ENCODE measurements at places on chromosomes 11 and 22. TPM values are rescaled to one million over a fixed set of nuclear protein-coding genes. Genes with fewer than 3 reads are reported as not detected.

DNA sequence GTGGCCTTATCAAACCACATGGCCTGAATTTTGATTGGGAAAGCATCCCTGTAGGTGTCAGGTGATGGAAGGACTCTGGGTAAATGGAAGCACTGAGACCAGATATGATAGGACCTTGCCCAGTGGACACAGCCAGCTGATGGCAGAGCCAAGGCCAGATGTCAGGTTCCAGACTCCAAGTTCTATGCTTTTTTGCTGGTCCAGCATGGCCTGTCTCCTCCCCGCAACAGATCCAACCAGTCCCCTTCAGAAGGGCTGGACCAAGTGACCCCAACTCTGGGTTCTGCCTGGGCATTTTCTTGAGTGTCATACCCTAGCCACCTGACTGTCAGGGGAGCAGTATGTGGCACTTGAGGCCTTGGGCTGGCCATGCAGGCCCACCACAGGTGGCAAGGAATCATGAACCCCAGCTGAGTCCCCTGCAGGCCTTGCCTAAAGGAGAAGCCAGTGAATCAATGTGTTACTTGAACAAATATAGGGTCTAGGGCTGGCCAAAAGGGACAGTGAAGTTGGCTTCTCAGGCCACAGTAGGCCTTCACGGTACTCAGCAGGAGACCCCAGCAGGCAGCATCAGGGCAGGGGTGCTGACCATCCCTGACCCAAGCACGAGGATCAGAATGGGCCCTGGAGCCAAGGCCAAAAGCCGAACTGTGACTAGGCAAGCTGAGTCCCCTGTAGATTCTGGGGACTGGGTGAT, 27.1 kb downstream of the KCNQ1OT1 start:
- DNase-seq = no peak

DNA sequence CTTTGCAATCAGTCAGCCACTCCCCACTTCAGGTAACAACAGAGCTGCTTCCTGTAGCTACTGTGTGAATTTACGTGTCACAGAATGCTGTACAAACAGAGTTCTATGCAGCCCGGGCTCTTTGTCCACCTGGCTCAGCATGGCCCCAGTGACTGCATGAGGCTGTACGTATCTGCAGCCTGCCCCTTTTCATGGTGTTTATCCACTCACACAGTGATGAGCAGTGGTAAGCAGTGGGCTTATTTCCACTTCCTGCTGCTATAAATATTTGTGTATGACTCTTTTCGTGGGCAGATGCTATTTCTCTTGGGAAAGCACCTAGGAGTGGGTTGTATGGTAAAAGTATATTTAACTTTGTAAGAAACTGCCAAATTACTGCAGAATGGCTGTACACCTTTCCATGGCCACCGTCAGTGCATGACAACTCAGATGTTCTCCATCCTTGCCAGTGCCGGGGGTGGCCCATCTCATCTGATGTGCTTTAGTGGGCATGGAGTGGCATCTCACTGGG, 43.3 kb downstream of the MYEOV start:
- peak; percentile 50 for DNase-seq

DNA sequence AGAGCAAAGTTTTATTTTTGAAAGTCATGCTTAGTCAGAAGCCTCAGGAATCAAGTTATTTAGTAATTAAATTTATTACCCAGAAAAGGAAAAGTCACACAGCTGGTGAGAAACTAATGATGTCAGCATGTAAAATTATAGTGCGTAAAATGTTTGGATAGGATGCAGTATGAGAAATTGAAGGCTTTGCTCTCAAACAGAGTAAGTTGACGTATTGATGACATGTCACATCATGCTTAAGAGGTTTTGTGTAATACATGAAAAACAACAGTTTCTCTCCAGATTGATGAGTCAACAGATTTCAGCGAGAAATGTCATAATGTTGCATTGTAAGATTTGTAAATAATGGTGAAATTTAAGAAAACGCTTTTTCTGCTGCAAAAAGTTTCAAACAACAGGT, 769.8 kb downstream of the METTL15 start:
- no peak for DNase-seq

GRCh38 chr11:12161603-12162350, 51.4 kb downstream of the MICAL2 start:
- DNase-seq = no peak

DNA sequence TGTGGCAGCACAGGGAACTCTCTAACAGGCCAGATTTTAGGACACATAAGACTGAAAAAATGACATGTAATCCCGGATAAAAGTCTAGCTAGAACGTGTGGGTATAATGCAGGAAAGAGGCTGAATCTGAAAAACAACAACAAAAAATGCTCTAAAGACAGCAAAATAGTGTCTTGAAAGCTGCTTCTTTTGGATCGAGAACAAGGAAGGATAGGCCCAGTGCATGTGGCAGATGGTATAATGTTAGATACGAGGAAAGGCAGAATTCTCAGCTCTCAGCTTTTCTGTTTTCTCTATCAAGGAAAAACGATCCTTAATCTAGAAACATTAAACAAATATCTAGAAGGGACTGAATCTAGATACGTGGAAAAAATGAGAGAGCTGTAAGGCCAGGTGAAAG, 33.8 kb upstream of the PARVA start:
- DNase-seq = no peak

DNA sequence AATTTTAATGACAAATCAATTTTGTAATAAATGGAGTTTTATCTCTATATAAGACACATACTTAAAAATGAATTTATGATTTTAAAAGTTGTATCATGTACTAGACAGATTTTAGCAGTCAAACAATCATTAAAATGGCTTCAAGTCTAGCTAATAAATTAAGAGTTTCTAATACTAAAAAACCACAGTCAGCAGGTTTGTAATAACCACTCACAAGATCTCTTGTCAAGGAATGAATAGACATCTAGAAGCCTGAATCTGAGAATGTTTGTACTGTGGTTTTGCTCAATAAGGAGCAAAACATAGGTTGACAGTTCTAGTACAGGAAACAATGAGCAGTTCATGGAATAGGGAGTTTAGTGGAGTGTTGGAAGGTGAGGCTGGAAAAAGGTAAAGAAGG, 81.2 kb downstream of the DEUP1 start:
- no peak for DNase-seq

GRCh38 chr22:25545146-25545545, 19.3 kb upstream of the GRK3 start:
- no peak for DNase-seq

- no peak for DNase-seq
Observed at GRCh38 chr22:23106906-23107367, 34.9 kb downstream of the RSPH14 start.

DNA sequence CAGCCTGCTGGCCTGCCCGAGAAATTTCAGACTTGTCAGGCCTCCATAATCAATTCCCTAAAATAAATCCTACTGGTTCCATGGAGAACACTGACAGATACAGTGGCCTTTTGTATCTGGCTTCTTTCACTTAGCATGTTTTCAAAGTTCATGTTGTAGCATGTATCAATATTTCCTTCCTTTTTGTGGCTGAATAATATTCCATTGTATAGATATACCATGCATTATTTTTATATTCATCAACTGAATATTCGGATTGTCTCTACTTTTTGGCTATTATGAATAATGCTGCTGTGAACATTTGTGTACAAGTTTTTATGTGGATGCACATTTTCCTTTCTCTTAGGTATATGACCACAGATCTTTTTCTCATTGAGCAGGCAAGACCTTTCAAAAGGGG, 10.4 kb downstream of the SPTY2D1 start:
- no peak for DNase-seq

- DNase-seq = no peak
Observed at GRCh38 chr11:105004021-105004420, 18.9 kb downstream of the CASP5 start.

- no peak for DNase-seq
Observed at GRCh38 chr11:94132152-94132558, 3.5 kb downstream of the PANX1 start.

- DNase-seq = no peak
Observed at GRCh38 chr22:35039625-35040024, 26.3 kb upstream of the ISX start.

DNA sequence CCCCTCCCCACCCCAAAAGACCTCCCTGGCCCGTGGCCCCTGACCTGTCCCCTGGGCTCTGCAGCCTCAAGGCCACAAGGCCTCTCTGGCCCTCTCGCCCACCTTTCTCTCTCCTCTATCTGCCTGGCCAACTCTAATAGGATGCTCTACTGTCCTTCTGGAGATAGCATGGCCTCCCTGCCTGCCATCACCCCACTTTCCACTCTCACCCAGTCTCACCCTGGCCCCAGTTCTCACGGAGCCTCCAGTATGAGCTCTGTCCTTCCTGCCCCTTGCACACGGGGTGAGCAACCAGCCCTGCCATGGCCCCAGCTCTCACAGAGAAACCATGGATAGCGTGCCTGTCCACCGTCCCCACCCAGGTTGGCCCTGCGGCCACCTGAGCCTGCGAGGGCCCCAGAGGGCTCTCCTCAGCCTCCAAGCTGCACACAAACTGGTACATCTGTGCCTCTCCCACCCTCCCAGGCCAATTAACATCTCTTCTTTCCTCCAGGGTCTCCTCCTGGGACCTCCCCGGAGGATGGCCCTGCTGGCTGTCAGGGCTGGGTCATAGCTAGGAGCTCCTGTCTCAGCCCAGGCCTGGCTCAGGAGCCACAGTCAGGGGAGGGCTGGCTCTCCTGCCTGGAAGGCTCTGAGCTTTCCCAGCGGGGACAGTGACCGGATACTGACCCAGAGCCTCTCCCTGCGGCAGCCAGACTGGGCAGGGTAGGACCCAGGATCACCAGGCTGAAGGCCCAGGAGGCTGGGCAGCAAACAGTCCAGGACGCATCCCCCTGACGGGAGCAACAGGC, 22.3 kb downstream of the RTN4R start:
- DNase-seq = no peak

- DNase-seq = no peak
Observed at GRCh38 chr11:132607575-132607974, 924.7 kb downstream of the OPCML start.

DNA sequence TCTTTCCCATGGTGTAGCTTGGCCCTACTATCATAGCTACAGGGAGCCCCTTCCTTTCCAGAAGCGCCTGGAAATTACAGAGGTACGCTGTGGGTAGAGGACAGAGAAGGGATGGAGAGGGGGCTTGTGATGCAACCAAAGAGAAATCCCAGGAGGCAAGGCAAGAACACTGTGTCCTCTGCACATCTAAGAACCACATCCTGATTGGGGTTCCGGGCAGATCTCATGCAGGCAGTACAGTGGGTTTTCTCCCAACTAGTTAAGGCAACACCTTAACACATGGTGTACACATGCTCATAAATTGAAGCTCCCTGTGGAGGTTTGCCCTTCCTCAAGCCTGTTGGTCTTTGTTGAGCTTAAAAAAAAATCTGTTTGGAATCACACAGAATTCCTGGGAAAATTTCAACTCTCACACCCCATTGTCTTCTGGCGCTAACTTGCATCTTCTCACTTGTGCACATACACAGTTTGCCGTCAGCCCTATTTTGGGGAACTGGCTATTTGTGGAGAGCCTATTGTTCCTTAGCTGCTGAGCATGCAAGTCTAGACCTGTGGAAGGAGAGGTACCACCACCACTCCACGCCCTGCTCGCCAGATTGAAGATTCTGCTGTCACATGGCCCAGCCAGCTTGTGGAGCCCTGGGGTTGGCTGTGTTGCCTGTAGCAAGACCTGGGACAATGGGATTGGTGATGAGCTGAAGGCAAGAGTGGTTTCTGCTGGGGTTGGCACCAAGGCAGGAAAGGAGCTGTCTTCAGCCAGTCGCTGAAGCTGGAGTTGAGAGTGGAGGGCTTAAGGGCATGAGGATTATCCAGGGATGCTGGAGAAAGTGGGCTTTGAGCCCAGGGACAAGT, 52.4 kb downstream of the ALX4 start:
- DNase-seq = no peak

- DNase-seq = no peak
Observed at GRCh38 chr11:44917741-44918140, 32.9 kb downstream of the TP53I11 start.

DNA sequence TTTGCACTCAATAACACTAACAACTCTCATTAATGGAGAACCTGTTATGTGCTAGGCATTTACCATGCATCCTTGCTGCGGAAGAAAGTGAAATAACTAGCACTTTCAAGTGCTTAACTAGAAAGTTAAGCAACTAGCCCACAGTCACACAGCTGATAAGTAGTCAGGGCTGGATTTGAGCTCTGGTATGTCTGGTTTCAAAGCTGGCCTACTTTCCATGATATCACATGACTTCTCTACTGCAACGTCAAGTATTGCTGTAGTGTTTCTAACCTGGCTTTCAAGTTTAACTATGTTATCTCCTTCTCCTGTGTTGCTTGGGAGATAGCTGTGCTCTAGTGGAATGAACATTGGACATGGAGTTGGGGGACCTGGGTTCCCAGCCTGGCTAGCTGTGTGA, 12.1 kb downstream of the SLC15A3 start:
- DNase-seq = no peak

GRCh38 chr22:21098099-21098671, 52.4 kb downstream of the LRRC74B start:
- peak; percentile 17 for DNase-seq

GRCh38 chr11:93663021-93663420, 1.5 kb downstream of the CEP295 start:
- DNase-seq = no peak

GRCh38 chr11:10319702-10320558, 15.1 kb downstream of the ADM start:
- DNase-seq = no peak

GRCh38 chr22:50525858-50526107, 385 bp upstream of the SCO2 start:
- DNase-seq = no peak

The NFAM1 gene
- 0.11 TPM for polyA plus RNA-seq

The ELMOD1 gene
- polyA plus RNA-seq = not detected

The MPZL2 gene
- 0.37 TPM for polyA plus RNA-seq

The TPH1 gene
- 0.26 TPM for polyA plus RNA-seq

The CLMP gene
- 0.05 TPM for polyA plus RNA-seq

The GPHA2 gene
- not detected for polyA plus RNA-seq

The RTN4RL2 gene
- not detected for polyA plus RNA-seq

The NLRP14 gene
- not detected for polyA plus RNA-seq

The VSIG2 gene
- 1.1 TPM for polyA plus RNA-seq

The RAG1 gene
- polyA plus RNA-seq = not detected

The TEX54 gene
- 2.1 TPM for polyA plus RNA-seq

Measured in CD4-positive, CD25-positive, alpha-beta regulatory T cell (primary cell).